Right lung (tissue), 10 donors: ENCODE measurements at places on chromosomes 4 and X. TPM values are rescaled to one million over a fixed set of nuclear protein-coding genes. Genes with fewer than 3 reads are reported as not detected.

DNA sequence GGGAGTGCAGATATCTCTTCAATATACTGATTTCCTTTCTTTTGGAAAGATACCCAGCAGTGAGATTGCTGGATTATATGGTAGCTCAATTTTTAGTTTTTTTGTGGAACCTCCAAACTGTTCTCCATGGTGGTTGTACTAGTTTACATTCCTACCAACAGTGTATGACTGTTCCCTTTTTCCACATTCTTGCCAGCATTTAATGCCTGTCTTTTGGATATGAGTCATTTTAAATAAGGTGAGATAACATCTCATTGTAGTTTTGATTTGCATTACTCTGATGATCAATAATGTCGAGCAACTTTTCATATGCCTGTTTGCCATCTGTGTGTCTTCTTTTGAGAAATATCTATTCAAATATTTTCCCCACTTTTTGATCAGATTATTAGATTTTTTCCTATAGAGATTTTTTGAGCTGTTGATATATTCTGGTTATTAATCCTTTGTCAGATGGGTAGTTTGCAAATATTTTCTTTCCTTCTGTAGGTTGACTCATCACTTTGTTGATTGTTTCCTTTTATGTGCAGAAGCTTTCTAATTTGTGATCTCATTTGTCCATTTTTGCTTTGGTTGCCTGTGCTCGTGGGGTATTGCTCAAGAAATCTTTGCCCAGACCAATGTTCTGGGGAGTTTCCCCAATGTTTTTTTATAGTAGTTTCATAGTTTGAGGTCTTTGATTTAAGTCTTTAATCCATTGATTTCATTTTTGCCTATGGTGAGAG, 552.7 kb downstream of the ZNF674 start:
- no peak for DNase-seq

- no peak for DNase-seq
Observed at GRCh38 chr4:139202991-139203390, 26.0 kb upstream of the ELF2 start.

P2RY8 gene
- 0.56 TPM for polyA plus RNA-seq

LNX1 gene
- polyA plus RNA-seq = 3.5 TPM

- DNase-seq = no peak
Observed at GRCh38 chrX:116462822-116463221, at the start of gene CT83. CT83 (minus strand) TSS chrX:116462976; CDS start chrX:116462856, 120 bp downstream.

DNA sequence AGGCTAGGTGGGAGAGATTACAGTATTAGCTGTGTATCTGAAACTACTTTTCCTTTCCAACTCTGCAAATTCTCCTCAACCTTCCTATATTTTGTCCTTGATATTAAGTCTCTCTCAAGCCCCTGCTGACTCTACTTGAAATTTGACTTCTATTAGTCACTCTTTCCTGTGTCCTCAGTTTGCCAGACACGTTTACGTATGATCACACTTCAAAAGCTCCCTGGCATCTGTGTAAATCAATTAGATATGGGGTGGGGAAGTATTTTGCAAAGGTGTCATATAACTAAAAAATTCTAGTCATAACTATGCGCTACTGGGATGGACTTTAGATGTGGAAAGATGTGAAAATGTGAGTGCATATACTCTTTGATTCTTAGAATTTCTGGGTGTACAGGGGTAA, 67.4 kb upstream of the ARHGAP24 start:
- DNase-seq = no peak
